ENCODE measurements at places on chromosomes 4 and X.

- DNase-seq: no peak
Observed at GRCh38 chrX:139739138-139739537, 31.2 kb upstream of the MCF2 start.

DNA sequence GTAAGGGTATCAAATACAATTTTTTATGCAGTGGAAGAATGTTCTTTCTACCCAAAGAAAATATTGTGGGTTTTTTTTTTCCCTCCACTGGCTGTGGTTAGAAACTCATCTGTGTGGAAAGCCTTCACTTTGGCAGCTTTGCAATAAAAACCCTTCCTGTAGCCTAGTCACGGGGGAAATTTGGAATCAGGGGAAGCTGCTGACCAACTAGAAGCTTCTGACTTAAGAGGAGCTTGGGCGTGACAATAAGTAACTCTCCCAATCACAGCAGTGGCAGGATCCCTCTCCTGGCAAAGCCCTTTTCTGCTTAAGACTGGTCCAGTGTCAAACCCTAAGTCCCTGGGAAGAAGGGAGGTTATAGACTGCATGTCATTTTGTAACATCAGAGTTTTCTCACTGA is 87.9 kb downstream of the LRRC66 start:
- DNase-seq: no peak

- DNase-seq: no peak
Observed at GRCh38 chrX:64230123-64230970, at the start of gene ASB12. TSS of gene ASB12 (minus strand) at chrX:64230607. CDS start at chrX:64225650, 4,957 bp downstream.

DNA sequence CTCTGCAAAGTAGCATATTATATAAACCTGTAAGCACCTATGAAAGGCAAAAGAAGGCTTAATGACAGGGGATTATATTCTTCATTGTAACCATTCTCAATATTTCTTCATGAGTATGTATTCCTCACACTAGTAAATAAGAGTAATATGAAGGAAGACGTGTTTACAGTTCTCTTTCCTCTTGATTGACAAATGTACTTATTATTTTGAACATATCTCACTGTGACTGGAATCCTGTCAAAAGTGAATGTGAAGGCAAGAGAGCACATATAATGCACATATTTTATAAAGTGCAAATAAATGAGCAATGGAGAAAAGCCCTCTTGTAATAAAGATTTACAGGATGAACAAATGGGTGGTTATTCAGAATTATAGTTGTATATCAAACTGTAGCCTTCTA is 19.7 kb downstream of the FAM47A start:
- DNase-seq: no peak

DNA sequence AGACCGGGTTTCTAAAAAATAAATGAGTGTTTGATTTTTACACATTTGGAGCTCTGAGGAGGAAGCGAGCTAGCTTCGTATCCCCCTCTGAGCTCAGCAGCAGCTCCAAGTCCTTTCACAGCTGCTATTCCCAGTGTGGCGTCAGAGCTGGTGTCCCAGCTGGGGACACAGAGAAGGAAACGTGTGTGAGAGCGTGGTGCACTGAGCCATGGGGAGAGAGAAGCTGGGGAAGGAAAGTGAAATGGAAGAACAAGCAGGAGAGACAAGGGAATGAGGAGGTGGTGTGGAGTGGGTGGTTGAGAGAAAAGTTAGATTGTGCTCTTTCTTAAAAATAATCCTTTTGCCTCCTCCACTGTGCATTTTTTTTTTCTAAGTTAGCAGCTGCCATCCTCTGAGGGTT is 79.5 kb upstream of the SLC4A4 start:
- no peak for DNase-seq

DNA sequence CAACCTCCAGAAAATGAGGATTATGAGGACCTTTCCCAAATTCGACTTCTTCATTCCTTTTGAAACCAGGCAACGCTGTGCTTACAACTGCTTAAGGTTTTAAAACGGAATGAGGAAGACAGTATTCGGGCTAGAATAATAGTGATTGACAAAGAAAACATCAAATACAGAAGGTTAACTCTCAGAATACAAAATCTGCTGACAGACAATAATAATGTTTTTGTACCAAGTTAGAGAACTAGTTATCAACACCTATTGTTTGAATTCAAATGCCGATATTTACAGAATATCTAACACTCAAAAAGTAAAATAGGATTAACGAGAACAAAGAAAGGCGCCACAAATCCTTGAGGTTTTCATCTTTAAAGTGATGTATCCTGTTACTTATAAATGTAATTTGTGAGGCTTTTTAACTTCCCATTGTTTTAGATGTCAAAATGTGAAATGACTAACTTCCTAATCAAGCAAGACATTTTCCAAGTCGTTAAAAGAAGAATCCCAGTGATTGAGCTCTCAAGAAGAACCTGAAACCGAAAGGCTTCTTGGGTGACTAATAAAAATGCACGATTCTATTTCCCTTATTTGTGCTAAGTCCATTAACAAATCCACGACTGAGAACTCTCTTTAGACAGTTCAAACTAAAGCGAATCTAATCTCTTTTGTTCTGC is 118.3 kb downstream of the SORBS2 start:
- DNase-seq: no peak

DNA sequence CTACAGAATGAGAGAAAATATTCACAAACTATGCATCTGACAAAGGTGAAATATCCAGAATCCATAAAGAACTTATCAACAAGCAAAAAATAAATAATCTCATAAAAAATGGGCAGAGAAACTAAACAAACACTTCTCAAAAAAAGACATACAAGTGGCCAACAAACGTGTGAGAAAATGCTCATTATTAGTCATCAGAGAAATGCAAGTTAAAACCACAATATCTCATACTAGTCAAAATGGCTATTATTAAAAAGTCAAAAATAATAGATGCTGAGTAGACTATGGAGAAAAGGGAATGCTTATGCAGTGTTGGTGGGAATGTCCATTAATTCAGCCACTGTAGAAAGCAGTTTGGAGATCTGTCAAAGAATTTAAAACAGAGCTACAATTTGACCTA is 533.3 kb downstream of the TMA16 start:
- no peak for DNase-seq

DNA sequence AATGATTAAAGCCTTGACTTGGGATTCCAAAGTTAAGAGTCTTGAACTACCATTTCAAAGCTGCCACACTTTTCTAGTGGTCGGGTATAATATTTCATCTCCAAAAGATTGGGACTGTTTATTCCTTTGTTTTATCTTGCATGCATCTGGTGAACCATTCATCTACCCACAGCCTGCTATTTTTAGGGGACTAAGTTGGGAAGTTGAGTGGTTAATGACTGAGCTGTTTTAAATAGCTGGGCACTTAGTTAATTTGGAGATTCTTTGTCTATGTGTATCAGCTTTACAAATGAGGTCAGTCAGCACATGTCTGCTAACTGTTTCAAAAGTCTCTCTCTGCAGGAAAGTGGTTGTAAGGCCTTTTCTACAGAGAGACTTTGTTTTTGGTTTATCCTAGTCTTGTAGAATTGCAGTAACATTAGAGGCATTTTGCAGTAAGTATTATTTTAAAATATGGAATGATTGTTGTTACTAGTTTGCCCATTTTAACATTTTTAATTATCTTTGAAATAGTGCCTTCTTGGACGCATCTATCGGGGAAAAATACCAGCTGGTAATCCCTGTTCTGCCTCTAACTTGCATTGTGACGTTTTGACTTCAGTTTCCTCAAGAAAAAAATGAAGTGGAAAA is 8.2 kb downstream of the BMP2K start:
- no peak for DNase-seq

- DNase-seq: no peak
Observed at GRCh38 chrX:103846386-103846785, 14.3 kb upstream of the RAB9B start.

GRCh38 chr4:181106398-181106797 is 1136.8 kb upstream of the TENM3 start:
- no peak for DNase-seq

DNA sequence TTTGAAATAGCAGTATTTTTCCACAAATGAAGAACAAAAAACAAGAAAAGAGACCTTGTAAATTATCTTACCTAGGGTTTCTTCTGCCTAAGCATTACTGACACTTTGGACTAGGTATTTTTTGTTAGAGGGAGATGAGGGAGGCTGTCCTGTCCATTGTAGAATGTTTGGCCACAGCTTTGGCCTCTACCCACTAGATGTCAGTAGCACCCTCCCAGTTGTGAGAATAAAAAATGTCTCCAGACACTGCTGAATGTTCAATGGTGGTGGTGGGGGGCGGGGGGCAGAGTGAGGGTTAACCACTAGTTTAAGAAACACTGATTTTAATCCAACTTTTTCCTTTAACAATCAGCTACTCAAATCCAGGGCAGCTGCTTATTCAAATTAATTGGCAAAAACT is 25.8 kb downstream of the OTUD4 start:
- DNase-seq: no peak

DNA sequence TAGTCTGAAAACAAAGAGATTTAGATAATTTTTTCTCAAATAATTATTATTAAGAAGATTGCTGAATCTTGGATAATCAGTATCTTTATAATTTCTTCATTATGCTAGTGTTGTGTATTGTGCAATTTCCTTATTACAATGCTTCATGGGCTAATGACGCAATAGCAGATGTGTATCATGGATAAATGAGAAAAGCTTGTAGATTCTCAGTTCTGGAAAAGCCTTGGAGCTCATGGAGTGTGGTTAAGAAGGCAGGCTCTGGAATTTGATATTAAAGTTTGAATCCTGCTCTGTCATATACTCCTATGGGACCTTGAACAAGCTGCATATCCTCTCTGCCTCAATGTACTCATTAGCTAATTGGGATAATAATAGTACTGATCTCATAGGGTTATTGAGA is 18.9 kb upstream of the CXCL8 start:
- no peak for DNase-seq

DNA sequence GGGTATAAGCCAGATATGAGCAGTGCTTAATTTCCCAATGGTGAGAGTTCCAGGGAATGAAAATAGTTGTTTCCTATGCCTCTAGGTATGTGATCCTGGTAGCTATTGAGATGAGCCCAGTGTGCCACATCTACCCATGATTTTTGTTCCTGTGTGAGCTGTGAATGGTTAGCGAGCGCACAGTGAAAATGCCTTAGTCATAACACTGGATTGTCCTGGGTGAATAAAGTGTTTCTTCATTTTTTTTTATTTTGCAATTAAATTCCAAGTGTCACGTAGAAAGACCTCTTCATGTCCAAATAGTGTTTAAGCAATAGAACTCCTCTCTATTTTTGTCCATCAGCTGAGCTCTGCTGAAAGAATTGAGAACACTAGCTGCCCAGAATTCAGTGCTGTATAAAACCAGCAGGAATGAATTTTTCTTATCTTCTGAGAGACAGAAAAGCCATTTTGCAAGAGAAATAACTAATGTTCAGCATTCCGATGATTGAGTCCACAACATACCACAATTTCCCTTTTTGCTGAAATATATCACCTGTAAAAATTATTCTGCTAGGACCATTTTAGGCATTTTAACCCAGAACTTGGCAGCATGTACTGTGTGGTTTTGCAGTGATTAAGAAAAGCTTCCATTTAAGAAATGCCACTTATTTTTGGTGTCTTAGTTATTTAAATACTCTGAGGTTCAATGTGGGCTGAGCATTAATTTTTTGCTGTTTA is 5.6 kb downstream of the MAOA start:
- DNase-seq: no peak

- no peak for DNase-seq
Observed at GRCh38 chr4:67401902-67402301, 143.4 kb downstream of the CENPC start.

DNA sequence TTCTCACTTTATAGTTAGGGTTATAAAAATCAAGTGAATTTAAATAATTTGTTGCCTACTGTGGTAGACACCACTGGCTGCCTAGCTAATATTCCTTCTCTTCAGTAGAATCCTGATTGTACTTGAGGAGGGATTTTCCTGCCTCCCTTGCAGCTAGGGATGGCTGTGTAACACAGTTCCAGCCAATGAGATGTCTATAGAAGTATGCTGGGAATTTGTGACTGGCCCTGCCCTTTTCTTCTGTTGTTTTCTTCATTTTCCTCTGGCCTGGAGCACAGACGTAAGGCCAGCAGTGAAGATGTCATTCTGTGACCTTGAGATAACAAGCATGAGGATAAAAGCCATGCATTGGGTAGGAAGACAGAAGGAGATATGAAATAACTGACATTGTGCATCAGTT is 145.1 kb downstream of the MGST2 start:
- DNase-seq: no peak

DNA sequence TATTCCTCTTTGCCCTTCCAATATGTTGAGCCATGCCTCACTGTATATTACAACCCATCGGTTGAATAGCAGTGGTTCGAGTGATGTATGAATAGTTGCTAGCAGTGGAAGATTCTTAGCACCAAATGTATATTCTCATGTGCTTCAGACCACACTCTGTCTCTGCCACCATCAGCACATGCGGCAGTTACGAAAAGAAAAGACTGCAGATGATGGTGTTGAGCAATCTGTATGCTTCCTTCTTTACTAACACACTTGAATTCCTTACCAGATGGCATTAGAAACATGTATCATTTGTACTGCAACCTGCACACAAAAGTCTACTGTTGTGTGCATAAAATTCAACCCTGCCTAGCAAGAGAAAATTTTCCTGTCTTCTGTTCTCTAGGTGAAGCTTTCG is 214.6 kb downstream of the ENOX2 start:
- no peak for DNase-seq

- DNase-seq: no peak
Observed at GRCh38 chr4:159159611-159160010, 56.7 kb downstream of the RAPGEF2 start.

- no peak for DNase-seq
Observed at GRCh38 chrX:118174516-118175098, 58.0 kb upstream of the KLHL13 start.

DNA sequence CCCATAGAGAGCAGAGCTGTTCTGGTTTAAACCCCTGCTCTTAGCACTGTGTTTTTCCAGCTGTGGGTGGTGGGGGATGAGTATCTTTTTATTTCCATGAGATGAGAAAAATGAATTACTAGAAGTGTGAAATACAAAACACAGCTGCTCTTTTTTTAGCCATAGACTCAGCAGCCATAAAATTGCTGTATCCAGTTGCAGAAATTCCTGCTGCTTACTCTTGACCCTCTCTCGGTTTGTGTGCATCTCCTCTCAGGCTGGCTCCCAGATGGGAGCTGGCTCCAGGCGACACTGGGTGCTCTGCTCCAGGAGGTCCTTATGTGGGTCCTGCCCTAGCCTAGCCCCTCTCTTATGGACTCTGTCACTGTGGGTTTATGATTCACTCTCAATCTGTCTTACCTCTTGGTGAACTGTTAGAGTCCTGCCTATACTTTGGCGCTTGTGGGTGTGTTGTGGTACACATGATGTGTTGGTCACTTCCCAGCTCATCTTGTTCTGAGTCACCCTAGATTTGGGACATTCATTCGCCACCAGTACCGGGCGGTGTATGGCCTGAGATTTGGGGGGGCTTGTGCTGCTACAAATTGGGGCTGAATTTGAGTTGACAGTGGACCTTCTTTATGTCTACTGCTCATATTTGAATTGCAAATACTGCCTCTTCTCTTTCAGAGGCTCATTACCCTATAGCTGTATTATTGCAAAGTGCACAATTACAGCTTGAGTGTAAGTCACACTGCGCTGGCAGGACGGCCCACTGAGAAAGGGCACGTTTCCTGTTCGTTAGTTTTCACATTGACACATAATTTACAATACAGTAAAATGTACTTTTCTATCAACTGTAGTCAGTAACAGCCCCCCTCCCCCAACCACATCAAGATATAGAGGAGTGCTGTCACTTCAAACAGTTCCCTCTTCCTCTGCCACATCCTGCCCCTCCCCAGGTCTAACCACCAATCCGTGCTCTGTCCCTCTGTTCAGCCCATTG is 46.9 kb upstream of the MSANTD1 start:
- DNase-seq: no peak
